Anterior cingulate cortex (tissue), 58 donors: ENCODE measurements at places on chromosomes 12 and 14.

DNA sequence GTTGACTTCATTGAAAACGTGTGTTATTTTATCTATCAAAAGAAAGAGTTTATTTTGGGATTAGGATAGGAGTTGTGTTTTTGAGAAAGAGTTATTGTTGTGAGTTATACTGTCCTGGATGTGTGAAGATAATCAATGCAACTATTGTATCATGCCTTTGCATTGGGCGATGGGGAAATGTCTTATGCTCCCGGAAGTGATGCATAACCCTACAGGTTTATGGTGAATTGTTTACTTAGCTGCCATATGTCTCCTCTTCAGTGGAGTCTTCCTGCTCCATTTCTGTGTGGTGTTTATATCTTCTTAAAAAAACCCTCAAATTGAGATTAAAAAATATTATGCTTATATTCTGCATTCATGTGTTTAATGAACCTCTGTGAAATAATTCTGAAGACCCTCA lies 6.5 kb downstream of the PDE3A start:
- no peak for DNase-seq

- DNase-seq: no peak
Observed at GRCh38 chr12:92718483-92718990, 15.7 kb downstream of the PLEKHG7 start.

DNA sequence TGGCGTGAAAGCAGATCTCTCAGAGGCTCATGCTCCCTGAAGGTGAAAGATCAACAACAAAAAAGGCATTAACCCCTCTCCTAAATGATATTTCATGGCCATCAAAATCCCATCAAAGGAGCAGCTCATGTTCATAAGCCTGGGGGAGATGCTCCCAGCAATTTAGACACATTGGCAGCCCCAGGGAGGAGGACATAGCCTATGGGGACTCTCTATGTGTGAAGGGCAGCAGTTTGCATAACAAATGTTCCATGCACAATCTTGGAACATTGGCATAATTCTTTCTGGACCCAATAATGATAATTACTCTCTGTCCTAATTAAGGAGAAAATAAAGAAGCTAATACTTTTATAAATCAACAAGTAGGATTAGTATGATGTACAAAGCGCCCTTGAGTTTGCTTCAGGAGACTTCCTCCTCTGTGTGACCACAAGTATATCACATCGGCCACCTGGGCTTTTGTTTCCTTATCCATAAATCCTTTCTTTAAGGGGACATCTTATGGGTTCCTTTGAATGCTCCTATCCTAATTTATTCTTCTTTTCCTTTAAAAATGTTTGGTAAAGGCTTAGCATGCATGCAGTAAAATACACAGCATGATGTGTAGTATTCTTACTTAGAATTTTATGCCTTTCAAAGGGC lies 161.9 kb upstream of the PLEKHG7 start:
- DNase-seq: no peak

DNA sequence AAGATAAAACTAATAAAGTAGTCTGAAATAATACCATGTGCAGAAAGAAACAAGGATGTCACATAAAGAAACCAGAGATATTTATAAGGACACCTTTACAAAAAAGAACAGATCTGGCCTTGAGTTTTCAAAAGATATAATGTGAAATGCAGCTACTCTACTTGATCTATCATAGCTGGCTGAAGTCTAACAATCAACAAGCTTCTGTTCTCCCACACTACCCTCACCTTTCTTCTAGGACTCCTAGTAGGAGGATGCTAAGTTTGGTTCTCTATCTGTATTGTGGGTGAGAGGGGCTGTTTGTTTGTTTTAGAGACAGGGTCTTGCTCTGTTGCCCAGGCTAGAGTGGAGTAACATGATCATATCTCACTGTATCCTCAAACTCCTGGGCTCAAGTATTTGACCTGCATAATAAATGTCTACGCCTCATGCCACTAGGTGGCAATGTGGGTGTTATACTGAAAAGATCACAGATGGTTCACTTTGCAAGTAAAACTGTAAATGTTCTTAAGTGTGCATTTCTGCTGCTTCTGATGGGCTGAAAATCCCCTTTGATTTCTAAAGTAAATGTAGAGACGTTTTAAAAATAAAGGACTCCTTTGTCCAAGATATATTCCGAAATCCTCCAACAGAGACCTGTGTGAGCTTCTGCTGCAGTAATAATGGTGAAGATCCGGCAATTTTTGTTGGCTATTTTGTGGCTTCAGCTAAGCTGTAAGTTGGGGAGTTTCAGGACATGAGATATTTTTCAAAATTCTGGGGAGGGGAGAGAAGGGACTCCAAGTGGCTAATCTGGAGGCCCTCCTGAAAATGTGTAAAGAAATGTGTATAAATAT lies 269.3 kb downstream of the DAD1 start:
- DNase-seq: peak; percentile 44

DNA sequence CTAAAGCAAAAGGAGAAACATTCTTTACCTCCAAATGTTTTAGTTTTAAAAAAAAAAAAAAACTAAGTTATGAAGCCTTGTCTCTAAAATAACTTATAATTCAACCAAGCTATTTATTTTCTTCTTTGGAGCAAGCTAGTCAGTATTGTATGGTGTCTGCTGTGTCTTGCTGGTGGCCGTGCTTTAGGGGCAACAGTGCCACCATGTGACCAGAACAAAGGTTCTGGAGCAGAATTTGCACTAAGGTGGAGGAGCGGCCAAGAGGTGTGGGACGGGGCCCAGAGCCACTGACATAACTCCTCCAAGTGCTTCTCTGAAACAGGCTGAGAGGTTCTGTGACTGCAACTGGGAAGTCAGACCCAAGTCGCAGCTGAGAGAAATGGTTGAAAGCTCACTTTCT lies 4.5 kb downstream of the FICD start:
- no peak for DNase-seq

DNA sequence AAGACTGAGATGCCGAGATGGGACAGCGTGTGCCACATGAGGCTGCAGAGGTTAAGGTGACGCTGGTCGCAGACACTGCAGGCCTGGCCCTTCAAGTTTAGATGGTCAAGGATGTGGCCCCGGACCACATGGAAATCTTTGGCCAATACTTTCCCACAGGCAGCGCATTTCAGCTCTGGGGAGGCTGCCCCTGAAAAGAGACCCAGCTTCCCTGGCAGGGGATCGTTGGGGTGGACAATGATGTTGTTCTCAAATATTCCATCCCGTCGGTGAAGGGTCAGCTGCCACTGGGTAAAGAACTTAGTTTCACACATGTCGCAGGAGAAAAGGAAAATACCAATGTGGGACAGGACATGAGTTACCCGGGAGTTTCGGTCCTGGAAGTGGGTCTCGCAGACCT lies 3.0 kb downstream of the ZBTB39 start:
- DNase-seq: no peak

DNA sequence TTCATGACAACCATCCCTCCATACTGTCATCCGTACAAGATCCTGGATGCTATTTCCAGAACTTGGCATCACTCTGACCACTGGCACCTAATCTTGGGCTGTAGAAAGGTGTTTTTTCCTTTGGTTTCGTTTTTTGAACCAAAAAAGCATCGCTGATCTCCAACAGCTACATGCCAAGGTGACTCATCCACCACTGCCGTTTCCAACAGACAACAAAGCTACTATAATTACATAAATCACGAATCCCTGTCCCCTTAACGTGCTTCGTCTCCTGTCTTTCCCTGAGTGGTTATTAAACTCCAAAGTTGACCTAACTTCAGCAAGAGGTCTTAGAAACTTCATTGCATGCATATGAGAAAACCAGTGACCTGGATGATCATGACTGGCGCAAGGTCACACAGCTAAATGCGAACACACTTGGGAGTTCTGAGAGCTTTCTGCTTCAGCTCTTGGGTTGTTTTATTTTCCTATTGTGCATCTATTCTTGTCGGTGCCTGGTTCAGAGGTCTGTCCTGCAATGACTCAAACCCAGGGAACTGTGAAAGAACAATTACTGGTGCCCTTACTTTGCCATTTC lies 99.9 kb downstream of the PPM1H start:
- no peak for DNase-seq

DNA sequence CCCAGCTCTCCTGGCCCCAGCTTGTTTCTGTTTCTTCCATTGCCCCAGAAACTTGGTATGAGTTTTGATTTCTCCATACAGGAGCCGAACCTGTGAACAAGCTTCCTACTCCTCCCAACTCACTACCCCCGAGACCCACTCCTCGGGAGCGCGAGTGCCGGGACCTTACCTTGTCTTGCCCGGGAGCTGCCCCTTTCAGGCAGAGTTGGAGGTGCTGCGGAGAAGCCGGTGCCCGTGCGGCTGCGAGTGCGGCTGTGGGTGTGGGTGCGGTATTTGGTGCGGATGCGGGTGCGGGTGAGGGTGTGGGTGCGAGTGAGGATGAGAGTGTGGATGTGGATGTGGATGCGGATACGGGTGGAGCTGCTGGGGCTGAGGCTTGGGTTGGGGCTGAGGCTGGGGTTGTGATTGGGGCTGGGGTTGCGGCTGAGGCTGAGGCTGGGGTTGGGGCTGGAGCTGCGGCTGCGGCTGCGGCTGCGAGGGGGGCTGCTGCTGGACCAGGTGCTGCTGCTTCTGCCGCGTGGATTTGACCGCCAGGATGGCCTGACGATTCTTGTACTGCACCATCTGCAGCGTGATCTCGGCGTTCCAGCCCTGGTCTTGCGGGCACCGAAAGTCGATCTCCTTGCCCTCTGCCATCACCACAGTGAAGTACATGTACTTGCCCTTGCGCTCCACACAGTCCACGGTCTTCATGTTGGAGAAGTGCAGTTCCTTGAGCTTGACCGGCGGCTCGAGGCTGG lies 1.1 kb downstream of the PHLDA1 start:
- DNase-seq: no peak

- no peak for DNase-seq
Observed at GRCh38 chr14:49986343-49987014, 93.6 kb downstream of the ARF6 start.

DNA sequence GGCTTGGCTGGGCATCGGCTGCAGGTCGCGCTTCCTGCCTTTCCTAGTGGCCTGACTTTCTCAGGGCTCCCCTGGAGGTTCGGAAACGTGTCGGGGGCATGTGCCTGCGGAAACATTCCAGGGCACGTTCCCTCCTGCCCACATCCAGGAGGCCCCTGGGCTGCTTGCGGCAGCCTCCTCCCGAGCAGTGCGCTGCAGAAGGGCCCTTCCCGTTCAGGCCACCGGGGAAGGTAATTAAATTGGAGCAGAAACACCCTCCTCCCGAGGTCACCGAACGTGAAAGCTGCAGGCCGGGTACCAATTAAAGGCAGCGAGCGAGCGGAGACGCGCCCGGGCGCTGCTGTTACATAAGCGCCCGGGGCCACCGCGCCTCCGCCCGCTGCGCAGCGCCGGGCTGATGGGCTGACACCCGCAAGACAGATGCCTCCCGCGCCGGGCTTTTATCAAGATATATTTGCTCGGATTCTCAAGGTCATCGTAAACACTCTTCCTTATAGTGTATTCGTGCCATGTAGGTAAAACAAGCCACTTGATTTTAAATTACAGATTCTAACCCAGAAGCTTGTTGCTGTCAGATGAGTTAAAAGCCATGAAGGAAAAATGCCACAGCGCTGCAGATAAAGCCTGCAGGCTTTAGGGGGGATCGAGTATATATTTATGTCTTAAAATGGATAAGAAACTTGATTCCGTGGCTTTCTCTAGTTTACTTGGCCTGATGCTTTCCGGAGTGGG lies 31.4 kb downstream of the SSPN start:
- peak; percentile 37 for DNase-seq

DNA sequence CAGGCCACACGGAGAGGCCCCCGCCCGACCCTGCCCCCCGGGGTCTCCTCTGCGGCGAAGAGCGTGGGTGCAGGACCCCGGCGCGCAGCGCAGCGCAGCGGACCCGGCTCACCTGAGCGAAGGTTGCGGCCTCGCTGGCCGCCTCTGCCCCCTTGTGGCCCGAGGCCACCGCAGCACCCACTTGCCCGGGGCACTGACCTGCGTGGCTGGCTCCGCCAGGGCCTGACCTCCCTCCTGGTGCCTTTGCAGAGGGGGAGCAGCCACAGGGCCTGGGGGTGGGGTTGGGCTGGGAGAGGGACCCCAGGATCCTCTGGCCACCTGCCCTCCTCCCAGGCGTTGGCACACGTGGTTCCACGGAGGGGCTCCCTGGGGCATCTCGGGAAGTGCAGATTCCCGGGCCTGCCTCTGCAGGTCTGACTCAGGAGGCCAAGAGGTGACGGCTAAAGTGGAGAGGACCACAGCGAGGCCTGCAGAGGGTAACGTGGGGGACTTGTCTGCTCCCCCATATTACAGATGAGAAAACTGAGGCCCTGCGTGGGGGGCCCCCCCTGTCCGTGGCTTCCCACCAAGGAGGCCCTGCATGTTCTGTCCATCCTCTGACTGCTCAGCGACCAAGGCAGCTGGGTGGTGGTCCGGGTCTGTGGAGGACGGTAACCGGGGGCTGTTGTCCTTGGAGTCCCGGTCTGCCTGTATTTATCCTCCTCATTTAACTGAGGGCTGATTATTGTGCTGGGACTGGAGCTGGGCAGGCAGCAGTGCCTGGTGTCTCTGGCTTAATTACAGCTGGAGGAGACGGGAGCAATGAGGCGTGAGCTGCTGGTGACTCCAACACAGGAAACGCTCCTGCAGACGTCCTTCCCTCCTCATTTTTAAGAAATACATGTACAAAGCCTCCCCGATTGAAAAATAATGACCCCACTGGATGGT lies 67.9 kb upstream of the BEGAIN start:
- no peak for DNase-seq

DNA sequence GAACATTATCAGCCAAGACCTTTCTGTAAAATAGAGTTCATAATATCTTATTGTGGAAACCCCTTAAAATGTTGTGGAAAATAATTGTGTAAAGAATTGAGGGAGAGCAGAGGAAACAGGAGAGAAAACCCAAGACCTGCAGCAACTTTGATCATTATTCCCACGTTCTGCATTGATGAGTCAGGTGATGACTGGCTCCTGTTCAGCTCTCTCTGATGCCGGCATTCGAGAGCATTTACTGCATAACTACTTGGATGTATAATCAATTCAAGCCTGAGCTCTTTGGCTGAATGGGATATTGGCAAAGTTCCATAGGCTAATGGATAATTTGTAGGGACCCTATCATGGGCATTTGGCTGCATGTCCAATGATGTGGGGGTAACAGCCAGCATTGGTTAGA lies 176.3 kb upstream of the ARID2 start:
- no peak for DNase-seq
